ENCODE measurements at places on chromosomes 12 and 14. TPM values are rescaled to one million over a fixed set of nuclear protein-coding genes. Genes with fewer than 3 reads are reported as not detected.

Gene NYNRIN
- 10.3 TPM for total RNA-seq

Gene FAM181A
- 13.4 TPM for total RNA-seq

DNA sequence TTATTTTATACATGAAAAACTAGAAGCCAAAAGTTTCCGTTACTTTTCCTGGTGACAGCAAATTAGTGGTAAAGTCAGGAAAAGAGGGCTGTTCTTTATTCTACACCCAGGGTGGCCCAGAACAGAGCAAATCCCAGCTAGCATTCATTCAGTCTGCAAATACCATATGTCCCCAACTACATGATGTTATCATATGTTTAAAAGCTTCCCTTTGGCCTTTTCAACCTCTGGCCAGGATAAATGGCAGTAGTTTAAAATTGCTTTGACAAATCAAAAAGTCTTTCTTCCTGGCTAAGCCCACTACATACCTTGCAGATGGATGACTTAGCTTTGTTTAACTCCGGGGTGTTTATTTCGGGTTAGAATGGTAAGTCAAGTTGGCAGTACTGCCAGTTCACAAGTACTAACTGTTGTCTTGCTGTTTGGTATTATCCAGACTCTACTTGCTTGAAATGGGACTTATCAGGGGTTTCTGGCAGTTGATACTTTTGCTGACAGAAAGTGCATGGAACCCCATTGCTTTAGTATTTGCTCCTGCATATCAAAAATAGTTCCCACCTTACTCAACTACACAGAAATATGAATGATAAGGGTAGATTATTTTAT, 69.7 kb downstream of the PKP2 start:
- no peak for DNase-seq

GRCh38 chr12:51020448-51021182, 5.6 kb downstream of the SLC11A2 start:
- no peak for DNase-seq

- DNase-seq = no peak
These were observed 8.9 kb downstream of the RSRC2 start for GRCh38 chr12:122517877-122518276.

Measured in neural crest cell (in vitro differentiated cells).